ENCODE measurements at places on chromosomes 16 and 17.

GRCh38 chr16:53893731-53894435 is 189.9 kb downstream of the FTO start:
- peak; percentile 72 for DNase-seq

GRCh38 chr17:4623249-4623648 is 18.2 kb downstream of the ALOX15 start:
- no peak for DNase-seq

GRCh38 chr16:27777527-27777926 is 227.6 kb downstream of the KATNIP start:
- no peak for DNase-seq

- DNase-seq, result no peak
Measured at GRCh38 chr16:1441391-1441829, 2.9 kb downstream of the CCDC154 start.

DNA sequence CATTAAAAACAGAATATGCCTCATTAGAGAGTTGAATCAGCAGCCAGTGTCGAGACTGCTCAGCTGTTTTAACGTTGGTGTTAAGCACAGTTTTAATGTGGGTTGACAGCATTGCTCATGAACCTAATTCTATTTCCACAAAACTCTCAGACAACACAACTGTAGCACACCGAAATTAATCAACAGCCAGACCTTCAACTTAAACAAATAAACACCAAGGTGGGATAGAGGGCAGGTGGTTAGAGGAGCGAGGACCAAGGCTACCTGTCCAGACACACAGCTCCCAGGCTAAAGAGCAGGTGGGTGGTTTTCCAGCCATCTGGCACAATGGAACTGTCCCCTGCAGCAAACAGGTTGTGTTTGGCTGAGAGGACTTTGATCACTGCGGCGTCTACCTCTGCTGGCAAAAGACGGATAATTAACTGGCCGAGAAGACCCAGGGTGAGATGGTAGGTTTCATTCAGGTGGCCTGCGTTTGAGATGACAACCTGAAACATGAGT is 69.6 kb upstream of the ATP2A3 start:
- no peak for DNase-seq

GRCh38 chr16:11307639-11308492 is 26.7 kb upstream of the PRM1 start:
- DNase-seq, result no peak

DNA sequence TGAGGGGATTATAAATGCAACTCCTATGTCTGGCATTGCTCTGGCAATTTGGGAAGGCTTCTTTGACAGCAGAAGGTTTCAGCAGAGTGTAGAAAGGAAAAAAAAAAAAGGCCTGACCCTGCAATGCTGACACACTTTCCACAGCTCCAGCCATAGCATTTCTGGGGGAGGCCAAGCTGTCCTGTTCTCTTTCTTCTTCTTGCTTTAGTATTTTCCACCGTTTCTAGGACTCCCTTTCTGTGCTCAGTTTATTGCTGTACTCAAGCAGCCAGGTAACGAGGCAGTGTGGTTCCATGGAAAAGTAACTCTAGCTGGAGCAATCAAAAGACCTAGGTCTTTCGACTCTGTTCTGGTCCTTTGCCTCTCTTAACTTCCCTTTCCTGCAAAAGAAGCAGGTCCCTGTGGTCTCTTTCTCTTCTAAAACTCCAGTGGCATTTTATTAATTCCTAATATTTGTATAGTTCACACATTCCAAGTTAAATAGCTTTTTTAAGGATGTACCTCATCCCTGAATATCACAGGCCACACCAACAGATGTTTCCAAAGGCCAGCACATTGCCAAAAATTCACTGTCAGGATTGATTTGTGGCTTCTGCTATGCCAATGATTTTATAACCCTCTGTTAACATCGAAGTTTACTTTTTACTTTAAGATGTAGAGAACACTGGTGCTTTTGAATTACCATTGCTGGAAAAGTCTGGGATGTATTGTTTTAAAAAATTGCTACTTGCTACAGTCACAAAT is 90.3 kb upstream of the BCAR1 start:
- no peak for DNase-seq

- peak; percentile 28 for DNase-seq
Measured at GRCh38 chr17:37848690-37849616, 75.3 kb upstream of the TBC1D3K start.

DNA sequence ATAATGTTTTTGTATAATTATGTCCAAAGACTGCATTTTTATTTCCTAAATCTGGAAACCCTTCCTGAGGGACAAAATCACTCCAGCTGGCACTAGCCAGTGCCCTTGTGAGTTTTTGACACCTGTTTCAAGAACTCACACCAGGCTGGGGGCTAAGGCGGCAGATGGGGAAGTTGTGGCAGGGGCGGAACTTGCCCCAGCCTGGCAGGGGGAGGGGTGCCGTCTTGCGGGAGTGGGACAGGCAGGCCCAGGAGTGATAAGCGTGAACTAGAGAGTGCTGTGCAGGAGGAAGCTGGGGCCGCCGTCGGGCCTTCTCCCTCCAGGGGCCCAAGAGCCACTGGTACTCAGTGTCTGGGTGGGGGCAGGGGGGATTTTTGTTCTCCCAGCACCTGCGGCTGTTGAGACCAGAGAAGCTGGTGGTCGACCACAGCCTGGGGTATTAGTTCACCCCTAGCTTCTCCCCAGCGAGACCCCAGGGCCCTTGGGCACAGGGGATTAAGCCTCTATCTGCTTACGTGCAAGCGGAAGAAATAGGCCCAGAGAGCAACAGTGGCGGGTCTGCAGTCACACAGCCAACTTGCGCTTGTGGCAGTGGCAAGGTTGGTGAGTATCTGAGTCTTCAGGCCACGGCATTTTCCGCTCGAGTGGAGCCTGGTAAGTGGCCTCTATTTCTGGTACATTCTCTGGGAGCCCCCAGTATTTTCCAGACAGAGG is 40.2 kb upstream of the PLCG2 start:
- DNase-seq, result no peak

DNA sequence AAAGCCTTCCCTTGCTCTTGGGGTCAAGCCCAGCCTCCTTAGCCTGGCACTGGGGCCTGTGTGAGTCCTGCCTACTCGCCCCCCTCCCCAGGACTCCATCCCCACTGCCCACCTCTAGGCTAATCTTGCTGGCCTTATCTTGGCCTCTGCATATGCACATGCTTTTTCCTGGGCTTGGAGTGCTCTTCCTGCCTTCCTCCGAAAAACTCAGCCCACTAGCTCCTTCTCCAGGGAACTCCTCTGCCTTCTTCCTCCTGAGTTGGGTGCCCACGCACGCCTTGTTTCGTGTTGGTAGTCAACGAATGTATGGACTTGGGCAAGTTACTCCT is 16.5 kb downstream of the TBX2 start:
- no peak for DNase-seq

- DNase-seq, result peak; percentile 92
Measured at GRCh38 chr17:1186923-1187771, 7.4 kb upstream of the ABR start.

GRCh38 chr17:81683208-81683583 is 401 bp downstream of the ARL16 start:
- no peak for DNase-seq

- DNase-seq, result no peak
Measured at GRCh38 chr17:1192911-1193699, 13.3 kb upstream of the ABR start.

DNA sequence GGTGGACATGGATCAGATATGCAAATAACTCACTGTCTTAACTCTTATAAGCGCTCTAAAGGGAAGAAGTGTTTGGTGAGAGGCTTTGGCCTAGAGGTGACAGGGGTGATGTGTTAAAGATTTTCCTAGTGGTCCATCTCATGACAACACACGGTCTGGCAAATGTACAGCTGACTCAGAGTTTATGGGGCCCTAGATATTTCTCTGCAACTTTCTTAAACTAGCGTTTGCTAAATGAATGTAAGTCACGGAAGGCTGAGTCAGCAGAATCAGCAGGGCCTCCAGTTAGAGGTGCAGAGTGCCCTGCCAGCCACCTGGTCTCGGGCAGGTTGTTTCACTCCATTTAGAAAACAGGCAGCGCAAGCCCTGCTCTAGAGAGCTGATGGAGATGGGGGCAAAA is 40.1 kb downstream of the CLEC16A start:
- no peak for DNase-seq

GRCh38 chr17:77098884-77099545 is 41.8 kb upstream of the SEC14L1 start:
- peak; percentile 82 for DNase-seq

GRCh38 chr17:74217888-74218287 is 4.5 kb downstream of the TTYH2 start:
- no peak for DNase-seq

DNA sequence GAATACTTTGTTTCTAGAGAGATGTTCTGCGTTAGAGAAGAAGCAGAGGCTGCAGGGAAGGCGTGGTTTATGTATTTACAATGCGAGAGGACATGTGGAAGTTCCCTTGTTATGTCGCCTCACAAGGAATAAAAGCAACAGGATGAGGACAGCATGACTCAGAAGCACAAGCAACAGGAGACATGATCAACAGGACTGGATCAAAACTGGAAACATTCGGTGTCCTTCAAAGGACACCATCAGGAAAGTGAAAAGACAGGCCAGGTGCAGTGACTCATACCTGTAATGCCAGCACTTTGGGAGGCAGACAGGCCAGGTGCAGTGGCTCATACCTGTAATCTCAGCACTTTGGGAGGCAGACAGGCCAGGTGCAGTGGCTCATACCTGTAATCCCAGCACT is 52.6 kb downstream of the CCDC57 start:
- peak; percentile 1 for DNase-seq

GRCh38 chr17:59311051-59311468 is 20.4 kb upstream of the YPEL2 start:
- DNase-seq, result peak; percentile 86

- DNase-seq, result no peak
Measured at GRCh38 chr17:32152130-32152529, 9.8 kb downstream of the RHOT1 start.

DNA sequence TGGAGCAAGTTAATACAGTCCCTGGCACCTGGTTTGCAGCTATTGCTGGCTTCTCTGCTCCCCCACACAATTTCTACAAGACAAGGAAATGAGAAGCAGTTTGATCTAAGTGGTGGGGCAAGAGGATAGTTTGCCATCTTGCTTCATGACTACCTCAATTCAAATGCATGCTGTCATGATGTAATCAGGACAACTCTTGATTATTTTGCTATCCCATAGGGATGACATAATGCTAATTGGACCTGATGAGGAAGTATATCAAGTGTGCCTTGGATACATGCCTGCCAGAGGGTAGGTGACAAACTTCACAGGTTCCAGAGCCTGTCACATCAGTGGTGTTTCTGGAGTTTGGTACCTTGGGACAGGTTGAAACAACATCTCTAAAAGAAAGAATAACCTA is 40.9 kb downstream of the SLFN5 start:
- no peak for DNase-seq

DNA sequence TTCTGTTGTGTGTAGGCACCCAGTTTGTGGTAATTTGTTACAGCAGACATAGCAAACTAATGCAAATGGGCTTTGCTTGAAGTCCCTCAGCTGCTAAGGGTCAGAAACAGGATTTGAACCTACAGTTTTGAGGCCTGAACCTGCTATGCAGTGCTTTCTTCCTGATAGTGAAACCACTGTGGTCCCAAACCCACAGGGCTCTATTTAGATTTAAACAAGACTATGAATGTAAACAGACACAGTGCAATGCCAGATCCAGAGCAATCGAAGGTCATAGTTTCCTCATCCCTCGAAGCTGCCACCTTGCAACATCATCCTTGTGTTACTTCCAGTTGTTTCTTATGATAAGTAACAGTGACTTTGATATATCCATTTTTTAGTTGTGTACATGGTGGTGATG is 630.2 kb downstream of the WWOX start:
- no peak for DNase-seq

- no peak for DNase-seq
Measured at GRCh38 chr17:73747221-73748002, 103.2 kb upstream of the SDK2 start.

DNA sequence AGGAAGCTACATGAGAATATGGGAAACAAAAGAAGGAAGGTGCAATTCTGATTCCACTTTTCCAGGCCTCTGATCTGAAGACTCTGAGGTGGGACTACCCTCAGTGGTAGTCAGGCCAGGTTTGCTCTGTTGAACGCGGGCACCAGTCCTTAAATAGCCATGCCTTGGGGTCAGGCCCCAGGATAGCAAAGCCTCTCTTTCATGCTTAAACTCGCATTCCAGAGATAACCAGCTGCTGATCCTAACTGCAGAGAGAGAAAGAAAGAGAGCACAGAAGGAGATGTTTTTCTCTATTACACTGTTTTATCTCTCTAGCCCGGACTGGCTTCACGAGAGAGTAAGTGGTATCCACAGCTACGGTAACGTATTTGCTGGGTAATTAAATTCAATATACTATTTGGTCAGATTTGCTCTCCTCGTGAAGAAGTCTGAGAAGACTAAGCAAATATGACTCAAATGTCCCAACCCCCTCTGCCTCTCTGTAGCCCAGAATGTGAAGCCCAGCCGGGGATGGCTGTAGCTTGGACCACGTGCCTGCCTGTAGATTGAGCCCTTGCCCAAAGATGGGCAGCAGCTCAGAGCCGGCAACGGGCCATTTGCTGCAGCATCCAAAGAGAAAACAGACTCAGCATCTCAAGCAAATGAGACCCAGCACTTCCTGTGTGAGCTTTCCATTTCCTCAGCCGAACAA is 122.2 kb downstream of the SMG6 start:
- peak; percentile 89 for DNase-seq

DNA sequence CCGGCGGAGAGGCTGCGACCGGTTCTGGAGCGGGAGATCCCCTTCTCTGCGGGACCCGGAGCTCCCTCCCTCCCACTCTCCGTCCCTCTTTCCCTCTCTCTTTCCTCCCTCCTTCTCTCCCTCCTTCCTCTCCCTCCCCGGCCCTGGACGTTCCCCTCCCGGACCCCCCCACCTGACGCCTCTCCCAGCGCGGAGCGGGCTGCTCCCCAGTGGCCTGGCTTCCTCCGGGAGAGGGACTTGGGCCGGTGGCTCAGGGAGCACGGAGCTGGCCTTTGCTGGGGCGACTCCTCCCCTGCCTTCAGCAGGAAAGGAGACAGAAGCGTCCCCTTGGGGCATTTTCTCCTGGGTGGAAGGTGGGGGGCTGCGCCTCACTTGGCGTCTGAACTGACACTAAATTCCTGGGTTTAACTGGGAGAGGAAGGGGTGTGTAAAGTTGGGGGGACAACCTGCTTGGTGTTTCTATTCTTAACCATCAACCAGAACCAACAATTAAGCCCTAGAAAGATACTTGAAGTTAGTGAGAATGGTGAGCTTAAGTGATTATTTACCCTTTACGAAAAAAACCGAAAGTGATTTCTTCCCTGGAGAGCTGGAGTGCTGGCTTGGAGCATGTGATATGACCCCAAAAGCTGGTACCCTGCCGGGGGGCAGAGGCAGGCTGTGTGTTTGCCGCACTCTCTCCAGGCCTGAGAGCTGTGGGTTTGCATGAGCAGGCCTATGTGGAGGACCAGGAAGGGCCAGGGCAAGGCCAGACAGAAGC is 775 bp downstream of the SPIRE2 start:
- no peak for DNase-seq

Measured in adipocyte (in vitro differentiated cells).